GM10248 (cell line): ENCODE measurements at places on chromosomes 2 and 18.

DNA sequence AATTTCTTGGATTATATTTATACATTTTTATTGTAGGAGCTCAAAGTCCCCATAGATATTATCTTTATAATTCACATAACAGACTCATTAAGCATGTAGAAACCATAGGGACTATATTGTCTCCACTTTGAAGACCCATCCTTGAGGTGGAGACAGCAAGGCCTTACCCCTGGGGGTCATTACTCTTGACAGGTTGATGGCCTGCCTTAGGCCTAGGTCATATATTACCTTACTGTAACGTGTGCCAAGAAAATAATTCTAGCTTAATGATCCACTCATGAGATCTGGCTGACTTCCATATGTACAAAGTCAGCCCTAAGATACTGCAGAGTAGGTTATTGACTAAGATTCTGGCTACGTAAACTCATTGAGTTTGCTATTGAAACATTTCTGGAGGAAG is 65.4 kb upstream of the GLS start:
- no peak for DNase-seq

DNA sequence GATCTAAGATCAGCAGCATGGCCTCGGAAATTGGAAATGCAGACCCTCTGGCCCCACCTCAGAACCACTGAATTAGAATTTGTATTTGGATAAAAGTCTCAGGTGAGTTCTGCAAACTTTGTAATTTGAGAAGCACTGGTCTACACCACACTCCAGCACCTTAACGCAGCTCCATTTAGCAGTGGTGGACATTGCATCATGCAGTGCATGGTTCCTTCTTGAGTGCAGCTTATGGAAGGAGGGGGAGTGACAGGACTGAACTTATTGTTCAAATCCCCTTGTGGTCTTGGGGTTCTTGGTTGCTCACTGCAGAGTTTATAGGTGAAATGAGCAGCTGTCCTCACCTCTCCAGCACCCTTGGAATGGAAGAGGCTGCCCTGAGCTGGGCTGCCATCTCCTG is 17.4 kb upstream of the STEAP3 start:
- no peak for DNase-seq

DNA sequence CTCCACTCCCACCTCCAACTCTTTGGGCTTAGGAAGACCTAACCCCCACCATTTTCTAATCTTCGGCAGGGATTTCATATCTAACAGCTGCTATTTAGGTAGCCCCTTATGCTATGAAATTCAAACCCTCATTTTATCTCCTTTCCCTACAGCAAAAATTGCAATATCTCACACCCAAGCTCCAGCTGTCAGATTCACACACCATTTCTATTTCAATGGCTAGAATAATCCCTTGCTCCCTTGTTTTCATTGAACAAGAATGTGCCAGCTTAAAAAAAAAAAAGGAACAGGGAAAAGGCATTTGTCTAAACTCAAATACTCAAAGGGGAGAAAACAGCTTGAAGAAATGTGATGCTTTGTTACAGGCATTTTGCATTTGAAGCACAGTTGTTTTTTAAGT is 850.6 kb upstream of the ACVR2A start:
- DNase-seq = no peak

DNA sequence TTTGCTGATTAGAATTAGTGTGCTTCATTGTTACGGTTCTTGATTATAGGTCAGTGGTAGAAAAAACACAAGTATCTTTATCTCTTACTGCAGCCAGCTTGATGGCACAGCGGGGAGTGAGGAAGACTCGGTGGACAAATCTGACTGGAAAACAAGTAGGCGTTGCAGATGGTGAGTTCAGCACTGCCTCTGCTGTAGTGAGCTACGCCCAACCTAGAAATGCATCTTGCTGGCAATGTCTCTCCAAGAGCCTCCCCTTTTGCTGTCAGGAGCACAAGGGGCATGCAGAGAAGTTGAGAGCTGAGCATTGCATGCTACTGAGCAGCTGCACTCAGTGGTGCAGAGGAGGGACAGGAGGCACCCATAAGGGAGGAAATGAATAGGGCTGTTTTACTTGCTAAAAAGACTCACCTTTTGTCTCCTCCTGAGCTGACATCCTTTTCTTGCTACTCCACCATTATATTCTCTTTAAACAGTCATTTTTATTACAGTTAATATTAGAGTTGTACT is 977.3 kb upstream of the ACVR2A start:
- no peak for DNase-seq

DNA sequence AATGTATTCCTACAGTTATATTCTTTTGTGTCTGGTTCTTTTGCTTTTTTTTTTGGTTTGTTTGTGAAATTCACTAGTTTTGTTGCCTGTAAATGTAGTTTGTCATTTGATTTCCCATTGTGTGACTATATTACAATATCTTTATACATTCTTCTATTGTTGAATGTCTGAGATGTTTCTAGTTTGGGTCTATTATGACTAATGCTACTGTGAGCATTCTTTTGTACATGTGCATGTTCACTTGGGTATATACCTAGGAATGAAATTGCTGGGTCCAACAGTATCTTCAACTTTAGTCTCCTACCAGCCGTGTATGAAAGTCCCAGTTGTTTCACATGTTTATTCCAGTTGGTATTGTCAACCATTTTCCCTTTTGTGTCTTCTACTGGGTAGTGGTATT is 112.7 kb upstream of the RBMS1 start:
- DNase-seq = no peak

DNA sequence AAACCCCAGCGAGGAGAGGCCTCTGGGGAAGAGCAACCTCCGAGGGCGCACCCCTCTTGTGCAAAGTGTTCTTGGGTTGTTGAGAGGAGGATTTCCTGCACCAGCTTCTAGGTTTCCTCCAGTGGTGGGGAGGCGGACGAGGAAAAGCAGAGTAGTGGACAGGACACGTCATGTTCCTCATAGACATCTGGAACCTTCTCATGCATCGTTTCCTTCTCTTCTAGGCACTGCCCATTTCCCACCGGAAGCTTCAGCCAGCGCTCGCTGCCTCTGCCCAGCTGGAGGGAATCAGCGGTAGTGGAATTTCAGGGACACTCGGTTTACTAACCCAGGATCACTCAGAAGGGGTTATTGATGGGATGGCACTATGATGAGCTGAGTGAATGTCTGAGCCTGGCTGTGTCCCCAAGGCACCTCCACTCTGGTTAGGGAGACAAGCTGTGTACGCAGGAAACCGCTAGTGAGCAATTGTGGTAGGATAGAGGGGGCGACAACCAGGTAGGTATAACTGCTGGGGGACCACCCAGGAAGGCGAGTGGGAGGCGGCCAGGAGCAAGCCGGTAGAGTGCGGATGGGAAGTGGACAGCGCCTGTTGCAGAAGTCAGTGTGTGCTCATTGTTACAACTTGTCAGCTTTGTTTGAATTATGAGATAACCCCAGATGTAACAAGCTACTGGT is 960 bp upstream of the APOB start:
- no peak for DNase-seq

- no peak for DNase-seq
These were observed 64.6 kb downstream of the SPTBN1 start for GRCh38 chr2:54520687-54521086.

DNA sequence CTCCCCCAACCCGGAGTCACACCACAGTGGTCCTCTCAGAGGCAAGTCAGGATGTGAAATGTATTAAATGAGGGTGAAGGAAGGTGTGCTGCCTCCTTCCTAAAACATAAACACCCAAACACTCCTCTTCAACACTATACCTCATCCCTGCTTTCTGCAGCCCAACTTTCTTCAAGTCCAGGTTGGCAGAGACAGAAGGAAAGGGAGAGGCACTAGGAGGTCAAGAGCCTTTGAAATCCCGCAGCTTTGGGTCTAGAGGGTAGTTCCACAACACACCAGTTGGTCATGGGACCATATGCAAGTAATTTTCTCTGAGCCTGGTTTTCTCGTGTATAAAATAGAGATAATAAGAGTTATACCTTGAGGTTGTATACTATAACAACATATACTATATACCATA is 38.4 kb downstream of the FIGN start:
- DNase-seq = no peak

GRCh38 chr2:96815326-96816126 is 542 bp upstream of the CNNM3 start:
- DNase-seq = peak; percentile 68

GRCh38 chr2:159444754-159445153 is 158.3 kb upstream of the WDSUB1 start:
- DNase-seq = no peak

- no peak for DNase-seq
These were observed 362.3 kb upstream of the CDH19 start for GRCh38 chr18:66966171-66966570.

DNA sequence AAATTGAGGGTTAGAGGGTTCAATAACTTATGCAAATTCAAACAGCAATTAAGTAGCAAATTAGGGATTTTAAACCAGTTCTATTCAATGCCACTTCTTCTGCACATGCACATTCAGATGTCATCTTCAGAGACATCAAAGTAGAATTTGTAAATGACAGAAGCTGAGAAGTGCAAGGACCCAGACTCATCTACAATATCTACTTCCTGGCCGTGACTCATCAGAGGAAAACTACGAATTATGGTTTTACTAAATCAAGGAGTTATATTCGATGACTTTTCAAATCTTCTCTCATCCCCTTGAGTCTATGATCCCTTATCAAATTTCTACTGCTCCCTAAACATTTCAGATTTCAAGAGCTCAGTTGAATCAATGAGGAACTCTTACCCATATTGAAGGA is 20.0 kb upstream of the STAT4 start:
- DNase-seq = no peak

DNA sequence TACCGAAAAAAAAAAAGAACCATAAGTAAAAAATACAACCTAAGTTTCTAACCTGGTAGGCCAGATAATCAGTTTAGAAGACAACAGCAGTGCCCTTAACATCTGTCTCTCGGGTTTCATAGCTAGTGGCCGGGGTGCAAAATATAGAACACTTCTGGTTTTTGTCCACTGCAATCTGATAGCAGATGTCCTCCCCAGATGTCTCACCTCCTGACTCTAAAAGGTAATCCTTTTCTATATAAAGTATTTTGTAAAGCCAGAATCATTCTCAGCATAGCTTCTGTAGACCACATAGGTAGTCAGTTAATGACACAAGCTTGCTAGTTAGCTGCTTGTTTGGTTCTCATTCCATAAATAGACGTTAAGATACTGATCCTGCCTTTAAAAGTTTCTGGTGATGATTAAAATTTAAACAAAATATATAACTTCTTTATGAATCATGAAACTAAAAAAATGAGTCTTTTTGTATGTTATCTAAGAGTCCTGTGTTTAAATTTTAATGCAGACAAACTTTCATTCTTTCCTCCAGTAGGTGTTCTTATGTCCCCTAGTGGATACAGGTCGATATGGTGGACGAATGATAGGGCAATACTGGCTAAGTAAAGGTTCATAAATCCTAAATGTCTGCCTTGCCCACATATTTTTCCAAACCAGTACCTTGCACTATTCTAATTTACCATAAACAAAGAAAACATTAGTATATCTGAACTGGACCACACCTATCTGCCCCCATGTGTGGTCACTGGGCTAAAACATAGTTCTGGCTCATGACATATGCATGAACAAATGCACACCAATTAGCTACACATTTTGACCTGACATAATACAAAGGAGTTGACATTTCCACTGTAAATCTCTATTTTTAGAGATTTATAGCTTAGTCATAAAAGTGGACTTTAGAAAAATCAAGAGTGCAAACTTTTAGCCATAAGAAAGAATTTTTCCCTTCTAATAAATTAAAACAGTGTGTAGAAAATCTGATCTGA is 171.0 kb downstream of the SRBD1 start:
- peak; percentile 17 for DNase-seq

DNA sequence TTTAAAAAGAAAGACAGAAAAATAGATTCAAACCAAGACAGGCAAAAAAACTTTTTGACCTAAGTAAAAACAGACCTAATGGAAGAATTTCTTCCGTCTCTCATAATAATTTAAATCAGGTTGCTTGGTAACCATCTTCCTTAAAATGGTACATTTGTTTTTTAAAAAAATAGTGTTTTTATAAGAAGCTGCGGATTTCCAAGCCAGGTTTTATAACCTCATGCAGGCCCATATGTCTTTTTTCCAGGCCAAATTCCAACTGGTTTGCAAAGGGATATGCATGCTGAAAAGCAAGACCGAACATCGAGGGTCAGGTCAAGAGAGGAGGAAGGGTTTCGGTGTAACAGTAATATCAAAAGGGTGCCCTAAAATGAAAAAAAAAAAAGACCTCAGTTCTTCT is 172.9 kb downstream of the MAIP1 start:
- DNase-seq = no peak

DNA sequence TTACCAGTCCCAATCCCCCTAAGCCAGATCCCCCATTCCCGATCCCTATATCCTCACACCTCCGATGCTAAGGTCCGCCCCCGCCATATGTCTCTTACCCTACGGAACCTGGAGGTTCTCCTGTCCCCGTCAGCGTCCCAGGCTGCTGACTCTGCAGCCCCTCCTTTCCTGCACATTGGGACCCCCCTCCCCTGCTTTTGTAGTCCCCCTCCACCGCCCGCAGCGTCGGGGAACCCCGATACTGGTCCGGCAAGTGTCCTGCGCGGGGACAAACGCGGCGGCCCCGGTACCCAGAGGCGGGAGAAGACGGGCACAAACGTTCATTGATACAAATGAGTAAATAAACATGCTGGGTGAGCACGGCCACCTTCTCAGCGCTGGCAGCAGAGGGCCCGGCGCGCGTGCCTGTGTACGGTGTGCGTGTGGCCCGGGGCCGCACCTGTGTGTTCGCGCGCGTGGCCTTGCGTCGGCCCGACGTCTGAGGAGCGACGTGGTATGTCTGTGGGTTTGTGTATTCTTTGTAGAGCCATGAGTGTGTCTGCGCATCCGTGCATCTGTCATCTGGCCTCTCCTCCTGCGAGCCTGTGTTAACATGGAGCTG is 2.0 kb upstream of the CYP26B1 start:
- peak; percentile 16 for DNase-seq

- no peak for DNase-seq
These were observed 127.1 kb upstream of the TANK start for GRCh38 chr2:161033059-161033660.

DNA sequence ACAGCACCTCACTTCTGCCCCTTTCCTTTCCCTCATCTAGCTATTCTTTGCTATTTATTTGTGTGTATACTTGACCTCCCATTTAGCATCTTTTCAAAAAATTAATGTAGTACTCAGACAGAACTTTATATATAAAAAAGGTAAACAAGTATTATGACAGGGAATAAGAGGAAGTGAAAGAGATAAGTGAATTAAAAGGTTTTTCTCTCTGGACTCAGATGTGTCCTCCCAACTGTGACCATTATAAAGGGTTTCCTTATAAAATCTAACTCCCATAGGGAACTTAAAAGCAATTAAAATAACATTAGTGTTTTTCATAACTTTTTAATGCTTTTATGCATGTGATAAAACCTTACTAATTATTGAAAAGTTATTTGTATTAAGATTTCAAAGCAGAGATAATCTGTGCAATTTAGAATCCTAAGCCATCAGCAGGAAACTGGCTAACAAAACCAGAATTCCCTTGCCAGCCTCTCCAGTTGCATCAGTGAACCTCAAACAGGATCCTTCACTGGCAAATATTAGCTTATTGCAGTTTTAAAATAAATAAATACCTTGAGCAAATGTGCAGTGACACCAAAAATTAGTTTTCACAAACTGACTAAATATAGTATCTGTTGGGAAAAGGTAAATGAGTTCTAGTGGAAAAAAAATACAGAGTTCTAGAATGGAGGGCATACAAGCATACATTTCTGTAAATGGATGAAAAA is 930.7 kb downstream of the BCL11A start:
- DNase-seq = no peak
